ENCODE measurements at places on chromosomes 13 and 19. TPM values are rescaled to one million over a fixed set of nuclear protein-coding genes. Genes with fewer than 3 reads are reported as not detected.

The LGALS14 gene
- total RNA-seq, result not detected

The LILRB2 gene
- not detected for total RNA-seq

The RCBTB2 gene
- 6.2 TPM for total RNA-seq

The PGLYRP1 gene
- total RNA-seq, result not detected

The URAD gene
- not detected for total RNA-seq

The ADAMTS10 gene
- total RNA-seq, result 1.4 TPM

The FREM2 gene
- total RNA-seq, result not detected

The ZNF544 gene
- 95.7 TPM for total RNA-seq

The FUT3 gene
- not detected for total RNA-seq

The CACNA1A gene
- total RNA-seq, result 0.32 TPM

The TTC9B gene
- total RNA-seq, result not detected

The FCAR gene
- total RNA-seq, result not detected

The ZNF836 gene
- 3.5 TPM for total RNA-seq

The ZNF99 gene
- total RNA-seq, result not detected

The LRRC8E gene
- total RNA-seq, result 1.1 TPM

The TLE6 gene
- 7.1 TPM for total RNA-seq

The FGF14 gene
- total RNA-seq, result not detected

The SMIM24 gene
- not detected for total RNA-seq

The FXYD3 gene
- not detected for total RNA-seq

The COMP gene
- not detected for total RNA-seq

The MYO1F gene
- total RNA-seq, result not detected

The SPRY2 gene
- 26.3 TPM for total RNA-seq

The ARHGEF7 gene
- 108 TPM for total RNA-seq

The MUC16 gene
- not detected for total RNA-seq

The KLK2 gene
- not detected for total RNA-seq

The PLPPR3 gene
- total RNA-seq, result 0.97 TPM

The HMG20B gene
- 108 TPM for total RNA-seq

The S1PR4 gene
- 2.3 TPM for total RNA-seq

The TMEM221 gene
- not detected for total RNA-seq

The PIK3R2 gene
- 1.6 TPM for total RNA-seq

The ZNF180 gene
- total RNA-seq, result 13.4 TPM

Measured in epithelial cell of umbilical artery (primary cell).